Posterior cingulate gyrus (tissue), 11 donors: ENCODE measurements at places on chromosomes 6 and 20.

DNA sequence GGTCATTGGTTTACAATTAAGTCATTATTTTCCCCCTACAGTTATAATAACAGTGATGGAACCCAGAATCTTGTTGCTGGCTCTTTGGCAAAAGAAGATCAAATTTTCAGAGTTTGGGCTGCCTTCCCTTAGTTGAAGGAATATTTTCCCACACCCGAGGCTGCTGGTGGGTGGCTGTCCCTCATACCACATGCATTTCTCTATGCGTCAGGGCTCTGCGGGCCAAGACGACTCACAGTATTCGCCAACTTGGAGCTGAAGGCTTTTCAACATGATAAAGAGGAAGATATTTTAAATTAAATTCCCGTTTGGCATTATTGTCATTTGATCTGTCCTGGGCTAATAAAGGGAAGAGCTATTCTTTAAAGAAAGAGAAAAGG lies 102.2 kb upstream of the SASH1 start:
- DNase-seq, result peak; percentile 21

DNA sequence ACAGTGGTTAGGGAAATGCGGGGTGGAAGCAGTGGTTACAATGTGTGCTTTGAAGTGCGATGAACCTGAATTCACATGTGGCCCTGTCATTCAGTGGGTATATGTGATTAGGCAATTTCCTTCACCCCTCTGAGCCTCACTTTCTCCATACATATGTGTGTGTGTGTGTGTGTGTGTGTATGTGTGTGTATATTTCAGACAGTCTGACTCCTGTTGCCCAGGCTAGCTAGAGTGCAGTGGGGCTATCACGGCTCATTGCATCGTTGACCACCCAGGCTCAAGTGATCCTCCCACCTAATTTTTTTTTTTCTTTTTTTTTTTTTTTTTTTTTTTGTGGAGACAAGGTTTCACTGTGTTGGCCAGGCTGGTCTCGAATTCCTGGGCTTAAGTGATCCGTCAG lies 6.3 kb downstream of the PPP1R14C start:
- DNase-seq, result no peak

DNA sequence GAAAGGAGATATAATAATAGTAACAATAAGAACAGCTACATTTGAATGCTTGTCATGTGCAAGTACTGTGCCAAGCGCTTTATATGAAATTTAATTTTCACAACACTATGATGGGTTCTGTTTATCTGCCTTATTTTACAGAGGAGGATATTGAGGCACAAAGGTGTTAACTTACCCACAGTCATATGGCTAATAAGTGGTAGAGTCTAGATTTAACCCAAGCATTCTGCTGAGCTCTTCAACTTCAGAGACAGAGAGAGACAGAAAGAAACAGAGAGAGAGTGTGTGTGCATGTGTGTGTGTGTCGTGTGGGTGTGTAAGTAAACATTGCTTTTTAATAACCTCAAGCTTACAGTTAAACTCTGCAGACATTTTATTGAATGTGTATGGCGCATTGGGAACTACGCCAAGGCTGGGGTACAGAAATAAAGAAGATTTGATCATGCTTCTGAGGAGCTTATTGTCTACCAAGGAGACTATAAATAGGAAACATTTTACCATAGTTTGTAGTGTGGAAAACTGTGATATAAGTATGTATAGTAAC lies 12.9 kb downstream of the TBPL1 start:
- no peak for DNase-seq

GRCh38 chr6:116030770-116031169 lies 29.9 kb downstream of the FRK start:
- DNase-seq, result no peak

- no peak for DNase-seq
These were observed 54.9 kb downstream of the PRR18 start for GRCh38 chr6:166253281-166253681.

- no peak for DNase-seq
These were observed 200.7 kb downstream of the PREX1 start for GRCh38 chr20:48626938-48627736.
